Omental fat pad (tissue), 4 donors: ENCODE measurements at places on chromosomes 2 and 18. TPM values are rescaled to one million over a fixed set of nuclear protein-coding genes. Genes with fewer than 3 reads are reported as not detected.

DNA sequence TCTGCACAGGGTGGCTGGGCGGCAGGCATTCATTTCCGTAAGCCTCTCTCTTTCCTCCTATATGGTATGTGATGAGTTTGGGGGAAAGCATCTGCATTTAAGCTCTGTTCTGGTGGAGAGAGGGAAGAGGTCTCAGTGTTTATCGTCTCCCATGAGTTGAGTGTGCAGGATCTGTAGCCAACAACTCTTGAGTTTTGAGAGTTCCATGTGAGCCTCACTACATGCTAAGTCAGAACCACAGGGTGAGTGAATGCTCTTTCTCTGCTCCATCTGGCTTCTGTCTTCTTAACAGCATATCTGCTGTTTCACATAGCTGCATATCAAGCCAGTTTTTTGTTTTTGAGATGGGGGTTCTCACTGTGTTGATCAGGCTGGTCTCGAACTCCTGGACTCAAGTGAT is 22.7 kb downstream of the RAB31 start:
- no peak for DNase-seq

GRCh38 chr2:143312441-143312840 is 183.2 kb downstream of the ARHGAP15 start:
- DNase-seq, result no peak

DNA sequence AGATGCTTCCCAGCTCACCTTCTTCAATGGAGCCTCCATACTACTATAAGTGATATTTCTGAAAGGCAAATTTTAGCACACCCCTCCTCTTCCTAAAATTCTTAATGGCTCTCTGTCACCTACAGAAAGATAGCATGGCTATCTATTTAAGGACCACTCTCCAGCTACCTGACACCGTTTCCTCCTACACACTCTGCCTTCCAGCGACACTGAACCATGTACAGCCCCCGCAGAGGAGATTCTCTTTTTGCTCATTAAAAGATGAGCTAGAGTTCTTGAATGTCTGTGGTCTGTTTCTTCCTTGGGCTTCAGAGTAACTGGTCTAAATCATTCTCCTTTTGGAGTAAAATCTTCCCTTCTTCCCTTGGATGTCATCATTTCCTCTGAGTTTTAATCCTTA is 38.4 kb upstream of the GAREM1 start:
- DNase-seq, result no peak

GRCh38 chr2:148300544-148300943 is 279.7 kb downstream of the MBD5 start:
- DNase-seq, result no peak

GRCh38 chr2:120867290-120868241 is 131.9 kb downstream of the GLI2 start:
- peak; percentile 50 for DNase-seq

GRCh38 chr18:36127836-36128529 is 1.2 kb downstream of the SLC39A6 start:
- no peak for DNase-seq

DNA sequence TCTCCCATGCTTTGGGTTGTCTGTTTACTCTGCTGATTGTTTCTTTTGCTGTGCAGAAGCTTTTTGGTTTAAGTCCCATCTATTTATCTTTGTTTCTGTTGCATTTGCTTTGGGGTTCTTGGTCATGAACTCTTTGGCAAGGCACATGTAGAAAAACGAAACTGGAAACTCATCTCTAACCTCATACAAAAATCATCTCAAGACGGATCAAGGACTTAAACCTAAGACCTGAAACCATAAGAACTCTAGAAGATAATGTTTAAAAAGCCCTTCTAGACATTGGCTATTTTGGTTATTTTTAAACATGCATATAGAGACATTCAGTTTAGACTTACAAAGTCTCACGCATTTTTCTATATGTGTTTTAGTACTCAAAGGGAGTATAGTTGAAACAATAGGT is 1164.3 kb upstream of the GYPC start:
- no peak for DNase-seq

DNA sequence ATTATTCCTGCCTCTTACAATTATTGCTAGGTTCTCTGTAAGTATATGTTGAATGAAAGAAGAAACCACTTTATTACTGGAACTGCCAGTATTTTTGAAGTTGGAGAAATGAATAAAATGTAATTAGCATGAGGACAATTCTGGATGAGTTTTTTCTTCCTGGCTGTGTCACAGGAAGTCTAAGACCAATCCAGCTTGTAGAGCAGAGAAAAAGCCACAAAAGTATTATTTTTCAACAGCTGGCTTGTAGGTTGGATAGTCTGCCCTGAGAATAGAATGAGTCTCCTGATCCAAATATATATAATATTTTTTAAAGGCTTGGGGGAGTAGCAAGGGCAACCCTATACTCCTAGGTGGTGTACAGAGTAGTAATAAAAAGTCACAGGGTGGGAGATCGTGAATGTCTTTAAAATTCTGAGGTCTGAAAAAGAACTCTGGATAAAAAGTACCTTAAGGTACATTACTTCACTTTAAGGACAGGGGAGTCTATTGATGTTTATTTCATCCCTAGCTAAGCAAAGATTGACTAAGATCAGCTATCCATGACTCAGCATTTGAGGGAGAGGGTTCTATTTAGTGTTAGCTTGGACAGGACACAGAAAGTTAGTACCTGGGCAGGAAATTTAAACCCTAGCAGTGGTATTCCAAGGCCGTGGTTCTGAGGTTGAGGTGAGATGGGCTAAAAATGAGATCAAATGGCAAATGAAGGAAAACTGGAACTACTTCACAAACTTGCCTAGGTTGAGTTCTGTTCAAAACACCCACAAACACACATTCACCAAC is 31.7 kb downstream of the SLC40A1 start:
- no peak for DNase-seq

DNA sequence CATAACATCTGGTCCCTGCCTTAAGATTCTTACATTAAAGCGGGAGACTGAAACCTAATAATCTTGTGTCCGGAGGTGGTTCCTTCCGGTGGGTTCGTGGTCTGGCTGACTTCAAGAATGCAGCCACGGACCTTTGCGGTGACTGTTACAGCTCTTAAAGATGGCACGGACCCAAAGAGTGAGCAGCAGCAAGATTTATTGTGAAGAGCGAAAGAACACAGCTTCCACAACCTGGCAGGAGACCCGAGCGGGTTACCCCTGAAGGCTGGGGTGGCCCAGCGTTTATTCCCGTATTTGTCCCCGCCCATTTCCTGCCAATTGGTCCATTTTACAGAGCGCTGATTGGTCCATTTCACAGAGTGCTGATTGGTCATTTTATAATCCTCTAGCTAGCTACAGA is 122.3 kb upstream of the SIX2 start:
- DNase-seq, result no peak

- DNase-seq, result no peak
Observed at GRCh38 chr18:58896268-58896667, 31.6 kb downstream of the ZNF532 start.

DNA sequence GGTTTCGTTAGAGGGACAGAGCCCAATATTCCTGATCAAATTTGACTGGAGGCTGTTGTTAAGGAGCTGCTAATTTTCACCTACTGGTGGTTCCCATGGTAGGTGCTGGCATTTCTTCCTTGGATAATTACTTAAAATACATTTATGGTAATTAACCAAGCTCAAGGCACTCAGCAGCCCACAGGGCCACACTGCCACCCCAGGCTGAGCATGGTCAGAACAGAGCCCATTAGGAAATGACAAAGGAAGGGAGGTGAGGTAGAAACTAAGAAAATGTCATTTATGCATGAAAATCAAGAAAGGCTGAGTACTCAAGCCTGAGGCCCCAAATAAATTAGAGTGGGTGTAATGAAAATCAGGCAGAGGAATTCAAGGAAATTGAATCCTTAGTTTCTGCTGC is 510.2 kb upstream of the GYPC start:
- no peak for DNase-seq

GRCh38 chr2:59888015-59888414 is 665.4 kb downstream of the BCL11A start:
- no peak for DNase-seq

DNA sequence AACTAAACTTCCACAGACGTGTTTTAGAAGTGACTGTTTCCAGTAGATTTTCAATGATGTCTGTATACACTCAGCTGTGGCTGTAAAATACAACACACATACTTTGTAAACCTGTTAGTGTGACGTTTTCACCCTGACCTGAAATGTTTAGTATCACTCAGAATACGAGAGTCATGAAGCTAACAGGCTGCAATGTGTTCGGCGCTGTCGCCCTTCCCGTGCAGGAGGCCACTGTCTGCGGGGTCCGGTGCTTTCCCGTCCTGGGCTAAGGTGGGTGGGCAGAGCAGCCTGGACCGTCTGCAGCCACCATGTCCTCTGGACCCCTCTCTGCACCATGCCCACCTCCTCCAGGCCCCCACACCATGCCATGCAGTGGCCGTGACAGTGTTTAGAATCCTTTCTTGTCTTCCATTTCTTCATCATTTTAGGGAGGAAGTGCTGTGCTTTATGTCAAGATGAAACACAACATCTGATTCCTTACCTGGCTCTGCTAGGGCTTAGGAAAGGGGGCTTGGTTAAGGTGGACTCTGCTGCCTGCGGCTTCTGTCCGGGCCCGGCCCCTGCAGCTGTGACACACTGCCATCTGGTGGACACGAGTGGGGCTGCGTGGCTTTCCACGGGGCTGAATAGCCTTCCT is 53.8 kb upstream of the RBM44 start:
- peak; percentile 88 for DNase-seq

GRCh38 chr2:20635675-20636584 is 15.0 kb downstream of the HS1BP3 start:
- DNase-seq, result peak; percentile 75

- no peak for DNase-seq
Observed at GRCh38 chr2:238289574-238289973, 1.2 kb upstream of the PER2 start.

GRCh38 chr2:128686497-128686859 is 367.8 kb upstream of the HS6ST1 start:
- DNase-seq, result no peak

GRCh38 chr18:39375066-39375465 is 1809.5 kb upstream of the CELF4 start:
- DNase-seq, result no peak

GRCh38 chr2:9285921-9286320 is 79.3 kb downstream of the ASAP2 start:
- no peak for DNase-seq

DNA sequence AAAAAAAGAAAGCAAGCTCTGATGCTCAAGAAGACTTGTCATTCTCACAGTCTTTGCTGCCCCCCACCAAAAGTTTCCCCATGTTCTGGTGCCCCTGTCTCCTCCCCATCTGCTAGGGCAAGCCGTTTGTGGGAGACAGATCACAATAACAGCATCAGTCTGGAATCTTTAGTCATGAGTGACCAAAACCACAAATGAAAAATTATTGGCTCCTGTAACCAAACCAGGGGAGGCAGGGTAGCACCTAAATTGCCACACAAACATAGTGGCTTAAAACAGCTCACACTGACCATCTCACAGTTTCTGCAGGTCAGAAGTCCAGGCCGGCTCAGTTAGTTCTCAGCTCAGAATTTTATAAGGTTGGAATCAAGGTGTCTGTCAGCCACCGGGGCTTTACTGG is 9.1 kb upstream of the B3GNT7 start:
- no peak for DNase-seq

- no peak for DNase-seq
Observed at GRCh38 chr18:32907648-32908423, 135.0 kb upstream of the KLHL14 start.

- DNase-seq, result no peak
Observed at GRCh38 chr18:13494871-13495445, 231.4 kb downstream of the FAM210A start.

GRCh38 chr2:195428673-195429072 is 228.4 kb upstream of the SLC39A10 start:
- DNase-seq, result no peak

DNA sequence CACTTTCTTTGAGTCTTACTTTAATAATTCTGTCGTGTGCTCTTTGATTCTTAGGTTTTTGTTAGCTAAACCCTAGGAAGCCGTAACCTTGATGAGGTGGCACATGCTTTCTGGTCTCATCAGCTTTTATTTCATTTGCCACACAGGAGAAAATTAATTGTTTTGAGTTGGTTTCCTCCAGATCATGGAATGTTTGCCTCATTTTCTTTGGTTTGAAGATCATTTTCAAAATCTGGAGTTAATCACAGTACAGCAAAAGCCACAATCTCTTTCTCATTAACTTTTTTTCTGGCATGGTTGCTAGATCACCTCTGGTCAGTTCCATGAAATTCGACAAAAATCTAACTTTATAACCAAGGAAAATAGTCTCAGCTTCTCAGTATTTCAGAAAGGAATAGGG is 182.9 kb downstream of the MYO1B start:
- DNase-seq, result no peak

- no peak for DNase-seq
Observed at GRCh38 chr2:152063325-152063924, 35.4 kb downstream of the CACNB4 start.

DNA sequence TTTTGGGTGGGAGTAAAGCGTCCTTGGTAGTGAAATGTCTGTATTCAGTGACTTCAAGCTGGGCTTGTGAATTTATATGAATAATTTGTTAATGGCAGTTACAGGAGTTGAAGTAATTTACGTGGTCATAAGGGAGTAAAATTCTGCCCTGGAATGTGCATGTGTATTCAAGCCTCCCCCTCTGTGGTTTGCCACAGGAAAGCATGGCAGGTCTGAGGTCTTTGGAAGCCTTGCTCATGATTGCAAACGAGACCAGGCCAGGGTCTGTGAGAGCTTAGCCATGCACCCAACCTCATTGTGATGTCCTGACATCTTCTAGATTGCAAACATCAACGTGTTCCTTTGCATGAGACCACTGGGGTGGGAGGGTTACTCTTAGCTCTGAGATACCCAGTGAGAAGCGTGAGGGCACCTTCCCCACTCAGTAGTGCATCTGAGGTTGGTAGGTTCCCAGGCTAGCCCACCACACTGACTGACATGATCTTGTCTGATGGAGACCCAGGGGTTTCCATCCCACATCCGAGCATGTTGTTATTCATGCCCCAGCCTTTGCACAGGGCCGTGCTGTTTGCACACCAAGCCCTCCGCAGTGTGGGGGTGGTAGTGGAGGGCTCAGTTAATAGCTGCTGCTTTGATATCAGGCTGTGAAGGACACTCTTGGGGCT is 216.5 kb downstream of the KLHL29 start:
- no peak for DNase-seq

DNA sequence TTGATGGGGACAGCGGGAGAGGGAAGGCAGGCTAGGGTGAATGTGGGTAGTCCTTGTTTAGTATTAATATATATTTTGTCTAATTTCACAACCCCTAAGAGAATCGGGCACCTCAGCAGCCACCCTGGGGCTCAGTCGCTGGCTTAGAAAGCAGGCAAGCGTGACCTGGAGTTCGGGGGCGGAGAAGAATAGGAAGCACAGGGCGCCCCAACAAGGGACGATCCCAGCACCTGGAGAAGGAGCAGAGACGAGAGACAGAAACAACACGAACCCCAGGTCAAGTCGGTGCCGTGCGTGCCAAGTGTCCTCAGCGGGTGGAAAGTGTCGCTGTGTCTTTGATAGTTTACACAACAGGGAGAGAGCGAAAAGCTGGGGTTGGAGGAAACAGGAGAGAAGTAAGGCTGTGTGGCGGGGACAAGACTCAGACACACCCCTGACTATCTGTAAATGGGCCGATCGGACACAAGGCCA is 95.4 kb downstream of the NFATC1 start:
- DNase-seq, result no peak

HRH4 gene
- not detected for total RNA-seq

KCNG2 gene
- 0.75 TPM for total RNA-seq

TMEM182 gene
- total RNA-seq, result 1.4 TPM

AKAIN1 gene
- total RNA-seq, result not detected

SLC9A4 gene
- not detected for total RNA-seq

KIF1A gene
- total RNA-seq, result not detected

RNF144A gene
- total RNA-seq, result 12.6 TPM

FAM124B gene
- total RNA-seq, result 1.4 TPM

CTAGE1 gene
- not detected for total RNA-seq

EML4 gene
- 37.5 TPM for total RNA-seq

APCDD1 gene
- total RNA-seq, result 156 TPM

AGAP1 gene
- 16.1 TPM for total RNA-seq

DOCK10 gene
- 18.1 TPM for total RNA-seq
